ENCODE measurements at places on chromosomes 3 and 15. TPM values are rescaled to one million over a fixed set of nuclear protein-coding genes. Genes with fewer than 3 reads are reported as not detected.

Gene CADPS
- 0.22 TPM for total RNA-seq

Gene AMIGO3
- total RNA-seq: not detected

Gene ZPLD1
- not detected for total RNA-seq

Gene XYLB
- total RNA-seq: 0.71 TPM

Gene ADAMTS7
- 16.6 TPM for total RNA-seq

Gene SLITRK3
- total RNA-seq: not detected

GRCh38 chr3:141782386-141782932 lies 19.3 kb downstream of the GRK7 start:
- DNase-seq: no peak

DNA sequence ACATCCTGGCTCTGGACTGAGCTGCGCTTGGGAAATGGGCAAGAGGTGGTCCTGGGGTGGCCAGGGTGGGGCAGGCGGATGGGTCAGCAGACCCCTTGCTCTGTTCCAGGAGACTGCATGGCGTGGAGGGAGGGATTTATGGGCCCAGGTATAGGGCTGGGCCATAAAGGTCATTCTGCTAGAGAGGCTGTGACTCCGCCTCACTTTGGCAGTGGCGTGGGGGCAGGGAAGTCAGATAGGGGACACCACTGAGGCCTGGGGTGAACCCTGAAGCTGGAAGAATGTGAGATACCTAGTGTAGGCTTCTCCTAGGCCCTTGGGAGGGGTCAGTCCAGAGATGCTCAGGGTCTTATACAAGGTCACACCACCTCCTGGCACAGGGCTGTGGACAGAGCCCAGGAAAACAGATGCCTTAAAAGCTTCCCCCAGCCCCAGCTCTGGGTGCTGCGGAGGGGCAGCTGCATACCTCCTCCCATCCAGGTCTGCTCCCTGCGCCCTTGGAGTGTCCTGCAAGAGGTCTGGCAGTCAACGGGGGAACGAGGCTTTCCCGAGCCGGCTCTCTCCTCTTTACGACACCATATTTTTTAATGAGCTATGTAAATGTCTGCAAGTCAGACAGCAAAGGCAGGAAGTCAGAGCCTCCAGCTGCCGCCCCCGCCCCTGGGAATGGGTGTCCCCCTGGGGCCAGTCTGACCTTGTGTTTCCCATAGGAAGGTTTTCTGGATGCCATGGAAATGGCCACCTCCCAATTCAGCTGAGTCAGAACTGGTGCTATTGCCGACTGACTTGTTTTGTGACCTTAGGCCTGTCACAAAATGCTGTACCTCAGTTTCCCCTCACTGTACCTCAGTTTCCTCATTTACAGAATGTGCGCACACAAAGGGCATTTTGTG lies 26.3 kb downstream of the LINGO1 start:
- no peak for DNase-seq

DNA sequence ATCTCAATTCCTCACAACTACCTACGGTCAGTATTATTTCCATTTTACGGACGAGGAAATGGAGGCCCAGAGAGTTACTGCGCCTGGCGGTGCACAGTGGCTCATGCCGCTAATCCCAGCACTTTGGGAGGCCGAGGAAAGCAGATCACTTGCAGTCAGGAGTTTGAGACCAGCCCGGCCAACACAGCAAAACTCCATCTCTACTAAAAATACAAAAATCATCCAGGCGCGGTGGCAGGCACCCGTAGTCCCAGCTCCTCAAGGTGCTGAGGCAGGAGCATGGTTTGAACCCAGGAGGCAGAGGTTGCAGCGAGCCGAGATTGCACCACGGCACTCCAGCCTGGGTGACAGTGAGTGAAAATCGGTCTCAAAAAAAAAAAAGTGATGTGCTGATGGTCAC lies 187.3 kb downstream of the XXYLT1 start:
- no peak for DNase-seq

GRCh38 chr15:58497046-58497785 lies 65.4 kb downstream of the LIPC start:
- no peak for DNase-seq

GRCh38 chr15:86905625-86906256 lies 826.1 kb downstream of the AGBL1 start:
- DNase-seq: no peak

- no peak for DNase-seq
These were observed 58.6 kb upstream of the CRTC3 start for GRCh38 chr15:90471126-90471525.

- DNase-seq: no peak
These were observed 31.1 kb upstream of the NUDT16 start for GRCh38 chr3:131350506-131350905.

Data from B cell (primary cell).